Iris pigment epithelial cell (primary cell): ENCODE measurements at places on chromosomes 4 and X.

DNA sequence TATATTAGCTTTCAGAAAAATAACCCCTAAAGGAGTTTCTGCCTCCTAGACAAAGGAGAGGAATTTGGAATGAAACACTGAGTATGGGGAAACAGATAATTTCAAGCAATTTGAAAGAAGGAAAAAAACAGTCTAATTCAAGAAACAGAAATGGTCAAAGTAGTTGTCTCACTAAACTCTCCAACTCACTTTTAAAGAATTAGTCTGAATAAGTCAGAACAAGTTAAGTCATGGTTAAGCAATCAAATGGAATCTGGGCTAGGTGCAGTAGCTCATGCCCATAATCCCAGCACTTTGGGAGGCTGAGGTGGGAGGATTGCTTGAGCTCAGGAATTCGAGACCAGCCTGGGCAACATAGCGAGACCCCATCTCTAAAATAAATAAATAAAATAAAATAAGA, 95.7 kb upstream of the GRIA3 start:
- DNase-seq = no peak

DNA sequence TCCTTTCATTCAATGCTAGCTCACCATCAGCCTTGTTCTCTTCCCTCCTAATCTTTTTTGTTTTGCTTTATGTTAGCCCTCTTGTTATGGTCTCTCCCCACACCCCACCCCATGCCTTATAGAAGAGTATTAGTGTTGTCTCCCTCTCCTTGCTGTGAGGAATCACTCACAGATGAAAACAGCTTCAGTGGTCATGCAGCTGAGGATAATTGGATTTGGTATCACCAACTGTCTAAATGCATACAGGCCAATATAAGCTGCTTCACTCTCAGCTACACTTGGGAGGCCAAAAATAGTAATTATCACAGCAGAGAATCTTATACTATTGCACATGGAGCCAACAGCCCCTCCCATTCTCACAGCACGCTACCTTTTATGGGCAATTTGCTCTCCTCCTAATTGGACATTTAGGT, 494.6 kb upstream of the FAM241A start:
- no peak for DNase-seq

- DNase-seq = no peak
Observed at GRCh38 chr4:74615411-74615810, 170.5 kb downstream of the AREG start.

- peak; percentile 34 for DNase-seq
Observed at GRCh38 chrX:29535212-29536162, 679.9 kb upstream of the MAGEB2 start.

GRCh38 chr4:95949136-95949765, 109.4 kb downstream of the PDHA2 start:
- DNase-seq = peak; percentile 23

DNA sequence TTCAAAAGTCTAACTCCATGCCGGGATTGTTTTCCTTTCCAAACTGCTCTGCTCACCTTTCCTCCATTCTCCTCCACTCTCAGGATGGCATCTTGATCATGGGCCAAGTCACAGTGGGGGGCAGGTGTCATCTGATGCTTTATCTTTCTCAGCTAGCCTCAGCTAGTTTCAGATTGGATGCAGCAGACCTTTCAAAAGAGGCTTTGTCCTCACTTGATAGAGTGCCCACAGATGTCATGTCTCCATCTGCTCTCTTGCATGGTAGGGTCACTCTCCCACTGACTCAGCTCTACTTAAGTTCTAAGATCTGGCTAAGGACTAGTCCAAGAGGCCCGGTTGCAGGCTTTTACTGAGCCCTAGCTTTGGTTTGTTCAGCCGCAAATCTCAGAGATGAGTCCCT, 341.8 kb upstream of the GALNT7 start:
- no peak for DNase-seq

- no peak for DNase-seq
Observed at GRCh38 chr4:170386511-170386910, 296.8 kb upstream of the AADAT start.

DNA sequence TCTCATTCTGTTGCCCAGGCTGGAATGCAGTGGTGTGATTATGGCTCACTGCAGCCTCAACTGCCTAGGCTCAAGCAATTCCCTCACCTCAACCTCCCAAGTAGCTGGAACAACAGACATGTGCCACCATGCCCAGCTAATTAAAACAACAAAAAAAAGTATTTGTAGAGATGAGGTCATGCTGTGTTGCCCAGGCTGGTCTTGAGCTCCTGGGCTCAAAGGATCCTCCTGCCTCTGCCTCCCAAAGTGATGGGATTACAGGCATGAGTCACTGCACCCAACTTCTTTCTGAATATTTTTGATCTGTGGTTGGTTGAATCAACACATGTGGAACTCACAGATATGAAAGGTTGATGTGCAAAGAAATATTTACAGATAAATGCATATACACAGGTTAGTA, 18.5 kb upstream of the SEPTIN11 start:
- DNase-seq = no peak

- no peak for DNase-seq
Observed at GRCh38 chr4:180219080-180219479, 2024.1 kb upstream of the TENM3 start.

GRCh38 chrX:97234471-97235081, 350.9 kb downstream of the RPA4 start:
- DNase-seq = no peak

DNA sequence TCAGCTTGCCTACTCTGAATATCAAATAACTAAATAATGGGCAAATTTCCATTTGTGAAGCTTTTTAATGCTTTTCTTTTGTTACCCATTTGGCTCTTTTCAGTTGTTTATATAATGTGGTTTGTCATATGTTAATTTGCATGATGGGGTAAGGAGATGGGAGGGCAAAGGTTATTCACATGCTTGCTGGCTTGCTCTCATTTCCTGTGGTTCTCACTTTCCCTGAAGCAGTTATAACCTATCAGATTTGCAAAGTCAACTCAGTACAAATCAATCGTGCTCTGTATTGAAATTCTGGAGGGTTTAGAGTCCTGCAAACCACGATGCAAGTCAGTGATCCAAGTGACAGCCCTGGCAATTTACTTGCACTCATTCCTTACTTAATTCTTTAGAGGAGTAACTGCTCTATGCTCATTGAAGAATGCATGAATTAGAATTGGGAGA, 711.2 kb downstream of the ADGRL3 start:
- no peak for DNase-seq

- peak; percentile 6 for DNase-seq
Observed at GRCh38 chrX:37746218-37746941, 33.5 kb upstream of the CYBB start.

GRCh38 chrX:18031726-18032375, 170.8 kb upstream of the RAI2 start:
- no peak for DNase-seq

DNA sequence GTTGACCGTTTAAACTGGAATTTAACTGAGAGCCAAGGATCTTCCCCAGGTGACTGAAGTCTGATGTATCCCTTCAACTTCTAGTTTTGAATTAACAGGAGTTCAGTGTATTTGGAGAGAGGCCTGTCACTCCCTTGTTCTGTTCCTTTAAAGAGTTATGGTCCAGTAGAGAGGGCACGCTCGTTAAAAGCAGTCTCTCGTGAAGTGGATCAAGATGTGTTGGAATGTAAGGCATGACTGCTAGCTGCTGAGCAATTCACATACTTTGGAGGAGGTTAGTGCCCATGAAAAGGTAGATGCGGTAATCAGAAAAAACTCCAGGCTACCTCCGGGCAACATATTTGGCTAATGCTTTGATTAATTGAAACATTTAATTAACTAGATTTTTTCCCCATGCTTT, 65.7 kb downstream of the SHROOM2 start:
- no peak for DNase-seq

GRCh38 chr4:89922848-89923416, 28.3 kb downstream of the MMRN1 start:
- DNase-seq = no peak

GRCh38 chr4:173432430-173432829, 33.5 kb upstream of the SCRG1 start:
- DNase-seq = no peak

DNA sequence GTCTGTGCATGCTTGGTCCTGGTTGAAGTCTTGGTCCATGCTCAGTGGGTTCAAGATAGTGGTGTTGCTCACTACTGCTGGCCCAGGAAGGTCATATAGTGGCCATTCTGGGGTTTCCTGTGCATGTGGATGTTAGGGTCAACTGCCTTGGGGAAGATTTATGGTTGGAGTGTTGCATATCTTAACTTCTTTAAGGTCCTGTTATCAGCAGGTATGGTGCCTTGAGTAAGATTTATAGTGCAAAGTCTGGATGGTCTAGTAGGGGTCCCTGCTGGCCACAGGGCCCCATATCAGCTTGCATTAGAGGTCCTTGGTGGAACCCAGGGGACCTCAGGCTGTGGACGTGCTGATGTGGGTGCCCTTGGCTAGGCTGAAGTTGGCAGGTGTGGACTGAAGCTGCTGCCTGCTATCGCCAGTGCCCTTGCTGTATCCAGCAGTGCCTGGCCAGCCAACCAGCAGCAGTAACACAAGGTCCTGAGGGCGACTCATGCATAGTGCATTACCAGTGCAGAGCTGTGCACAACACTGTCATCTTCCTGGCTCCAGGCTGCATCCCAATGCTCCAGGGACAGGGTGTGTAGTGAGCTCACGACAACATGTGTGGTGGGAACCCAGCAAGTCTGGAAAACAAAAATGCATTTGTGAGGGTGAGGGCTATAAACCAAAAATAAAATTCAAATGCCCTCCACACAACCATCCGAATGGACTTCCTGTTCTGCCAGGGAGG, 61.0 kb downstream of the BEX3 start:
- no peak for DNase-seq

DNA sequence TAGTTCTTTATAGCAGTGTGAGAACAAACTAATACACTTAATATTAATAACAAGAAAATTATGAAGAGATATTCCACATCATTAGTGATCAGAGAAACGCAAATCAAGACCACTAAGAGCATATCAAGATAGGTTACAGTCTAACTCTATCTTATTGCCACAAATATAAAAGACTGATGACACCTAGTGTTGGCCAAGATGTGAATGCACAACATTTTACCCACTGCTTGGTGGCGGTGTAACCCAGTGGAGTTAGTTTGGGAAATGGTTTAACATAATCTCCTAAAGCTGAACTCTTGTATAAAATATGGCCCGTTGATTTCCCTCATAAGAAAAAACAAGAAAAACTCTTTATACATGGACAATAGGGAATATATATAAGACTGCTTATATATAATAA, 92.4 kb downstream of the SLITRK2 start:
- no peak for DNase-seq

DNA sequence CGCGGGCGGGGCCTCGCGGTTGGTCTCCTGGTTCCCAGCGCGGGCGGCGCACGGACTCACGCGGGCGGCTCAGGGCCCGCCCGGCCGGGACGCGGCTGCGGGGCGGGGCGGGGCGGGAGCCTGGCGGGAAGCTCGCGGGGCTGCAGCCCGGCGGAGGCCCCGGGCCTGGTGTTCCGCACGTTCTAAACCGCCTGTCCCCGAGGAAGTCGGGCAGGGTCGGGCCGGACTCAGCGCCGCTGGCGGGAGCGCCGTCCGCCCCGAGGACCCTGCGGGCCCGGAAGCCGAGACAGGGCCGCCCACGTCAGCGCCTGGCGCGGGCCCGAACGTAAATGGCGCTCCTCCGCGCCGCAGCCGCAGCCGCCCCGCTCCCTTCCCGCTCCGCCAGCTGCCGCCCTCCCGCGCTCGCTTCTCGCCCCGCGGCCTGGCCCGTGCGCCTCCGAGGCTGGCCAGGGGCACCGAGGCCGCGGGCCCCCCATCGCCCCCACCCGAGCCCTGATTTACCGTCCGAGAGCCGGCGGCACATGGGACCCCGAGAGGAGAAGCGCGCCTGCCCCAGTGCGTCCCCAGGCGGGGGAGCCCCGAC, 309 bp upstream of the CTBP1 start:
- DNase-seq = peak; percentile 90

- peak; percentile 42 for DNase-seq
Observed at GRCh38 chr4:20318001-20318908, 66.5 kb downstream of the SLIT2 start.

GRCh38 chr4:182017038-182017437, 226.2 kb upstream of the TENM3 start:
- DNase-seq = no peak

- DNase-seq = no peak
Observed at GRCh38 chr4:92825791-92826190, 522.0 kb downstream of the GRID2 start.

DNA sequence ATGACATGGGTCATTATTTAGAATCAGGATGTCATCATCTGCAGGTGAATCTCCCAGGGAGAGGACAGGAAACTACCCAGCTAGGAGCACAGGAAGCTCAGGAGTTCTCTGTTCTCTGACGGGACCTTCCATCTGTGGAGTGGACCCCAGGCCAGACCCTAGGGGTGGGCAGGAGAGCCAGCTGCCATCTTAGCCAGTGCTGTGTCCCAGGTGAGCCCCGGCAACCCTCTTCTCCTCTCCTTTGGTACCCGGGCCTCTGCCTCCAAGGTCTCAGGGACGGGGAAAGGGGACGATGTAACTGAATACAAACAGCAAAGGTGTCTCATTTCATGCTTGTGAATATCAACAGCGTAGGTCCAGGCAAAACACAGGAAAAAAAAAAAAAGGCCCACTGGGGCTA, 48.5 kb downstream of the C4orf50 start:
- no peak for DNase-seq

DNA sequence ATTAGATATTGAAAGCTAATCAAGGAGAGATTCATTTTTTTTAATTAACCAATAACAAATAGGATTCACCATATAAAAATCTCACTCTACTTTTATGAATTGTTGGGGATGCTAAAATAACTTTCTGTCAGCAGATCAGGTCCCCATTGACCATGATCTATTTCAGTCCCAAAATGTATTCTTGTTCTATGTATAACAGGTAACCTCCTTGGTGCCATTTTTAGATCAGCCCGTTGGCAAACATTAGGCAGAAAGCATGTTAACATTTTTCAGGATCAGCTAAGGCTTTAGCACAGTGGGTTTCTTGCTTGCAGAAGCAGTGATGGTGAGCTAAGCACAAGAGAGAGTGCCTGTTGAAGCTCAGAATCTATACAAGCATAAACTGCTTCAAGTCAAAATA, 40.8 kb upstream of the COX7B2 start:
- DNase-seq = no peak

DNA sequence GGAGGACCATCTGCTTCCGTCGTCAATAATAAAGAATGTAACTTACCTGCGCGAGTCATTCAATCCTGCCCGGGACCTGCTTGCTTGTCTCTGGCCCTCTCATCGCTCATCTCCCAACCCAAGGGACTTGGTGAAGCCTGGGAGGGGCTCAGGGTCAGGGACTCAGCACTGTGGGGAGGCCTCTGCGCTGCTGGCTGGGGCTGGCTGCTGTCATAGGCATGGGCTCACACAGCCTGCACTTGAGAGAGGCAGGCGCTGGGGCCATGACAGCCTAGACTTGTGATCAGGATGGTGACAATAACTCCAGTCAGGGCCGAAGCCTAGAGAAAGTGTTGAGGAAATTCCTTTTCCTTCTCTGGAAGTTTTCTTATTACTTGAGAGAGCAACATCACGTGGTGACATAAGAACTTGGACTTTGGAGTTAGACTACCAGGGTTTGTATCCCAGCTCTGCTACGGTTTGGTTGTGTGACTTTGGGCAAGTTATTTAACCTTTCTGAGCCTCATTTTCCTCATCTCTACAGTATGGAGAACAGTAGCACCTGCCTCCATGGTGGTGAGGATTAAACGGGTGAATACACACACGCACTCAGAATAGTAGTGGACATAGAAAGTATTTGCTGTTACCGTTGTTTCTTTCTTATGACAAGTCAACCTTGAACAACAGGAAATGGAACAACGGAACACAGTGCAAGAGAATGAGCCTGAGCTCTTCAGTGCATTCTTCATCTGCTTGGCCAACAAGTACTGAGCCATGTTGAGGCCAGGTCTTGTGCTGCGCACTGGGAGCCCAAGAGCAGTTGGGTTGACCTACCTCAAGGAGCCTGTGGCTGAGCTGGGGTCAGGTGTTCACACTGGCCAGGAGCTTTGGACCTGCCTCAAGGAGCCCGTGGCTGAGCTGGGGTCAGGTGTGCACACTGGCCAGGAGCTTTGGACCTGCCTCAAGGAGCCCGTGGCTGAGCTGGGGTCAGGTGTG, 60.5 kb downstream of the TBC1D14 start:
- DNase-seq = no peak
